Progenitor cell of endocrine pancreas (in vitro differentiated cells): ENCODE measurements at places on chromosomes 12 and 14. TPM values are rescaled to one million over a fixed set of nuclear protein-coding genes. Genes with fewer than 3 reads are reported as not detected.

BCL11B gene
- 2.3 and 2.9 TPM in 2 replicates for total RNA-seq

TSPAN8 gene
- total RNA-seq = 0.33 and 1.0 TPM in 2 replicates

RNF212B gene
- total RNA-seq = not detected in 2 replicates

FBXO21 gene
- 62.7 and 63.3 TPM in 2 replicates for total RNA-seq

TRAFD1 gene
- total RNA-seq = 34.7 and 35.4 TPM in 2 replicates

SLC25A47 gene
- total RNA-seq = not detected in 2 replicates

ATL1 gene
- 6.8 and 6.9 TPM in 2 replicates for total RNA-seq

KRT85 gene
- not detected in 2 replicates for total RNA-seq

ZNF10 gene
- 24.6 and 26.1 TPM in 2 replicates for total RNA-seq

FBRSL1 gene
- total RNA-seq = 195 and 199 TPM in 2 replicates

SPATS2 gene
- total RNA-seq = 84.4 and 87.1 TPM in 2 replicates

ENDOU gene
- not detected in 2 replicates for total RNA-seq

REC8 gene
- total RNA-seq = 380 and 408 TPM in 2 replicates

TMEM132C gene
- total RNA-seq = 0.29 and 0.31 TPM in 2 replicates

IL31 gene
- total RNA-seq = not detected in 2 replicates

SOX5 gene
- 49.1 and 56.9 TPM in 2 replicates for total RNA-seq

OTX2 gene
- total RNA-seq = 0.27 TPM in 1 of 2 replicates, not detected in the other

- H3K36me3 ChIP-seq = no peaks in the 10 kb centered on the region
- peaks cover 8% of the 10 kb centered on the region for H3K4me1 ChIP-seq
- no peak overlapping the region for H3K4me3 ChIP-seq
- H3K27me3 ChIP-seq = peaks cover 7% of the 10 kb centered on the region
- no peak for DNase-seq
Observed at GRCh38 chr14:52244328-52244727, 23.2 kb upstream of the PTGDR start.

DNA sequence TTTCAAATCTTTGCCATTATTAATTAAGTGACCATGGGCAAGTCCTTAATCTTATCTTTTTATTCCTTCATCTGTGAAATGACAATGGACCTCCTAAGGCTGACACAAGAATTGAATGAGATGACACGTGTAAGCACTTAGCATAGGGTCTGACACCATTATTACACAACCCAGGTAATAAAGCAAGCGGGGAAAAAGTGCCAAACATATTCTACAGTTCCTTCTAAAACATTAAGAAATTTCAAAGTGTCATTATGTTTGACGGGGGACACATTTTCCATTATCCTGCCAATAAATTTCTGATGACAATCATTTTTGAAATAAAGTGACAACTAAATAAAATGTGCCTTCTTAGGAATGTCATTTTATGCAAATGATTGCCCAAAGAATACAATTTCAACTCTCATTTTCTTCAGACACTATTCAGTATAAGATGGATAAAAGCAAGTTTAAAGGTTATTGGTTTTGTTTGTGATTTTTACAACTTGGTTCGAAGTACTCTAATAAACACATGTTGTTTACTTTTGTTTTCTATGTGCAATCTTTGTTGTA, 3.0 kb downstream of the ANKS1B start:
- H3K4me1 ChIP-seq = peaks cover 12% of the 10 kb centered on the region
- no peaks in the 10 kb centered on the region for H3K36me3 ChIP-seq
- peaks cover 37% of the 10 kb centered on the region for H3K27me3 ChIP-seq
- DNase-seq = no peak
- H3K4me3 ChIP-seq = no peak overlapping the region

- no peaks in the 10 kb centered on the region for H3K36me3 ChIP-seq
- DNase-seq = no peak
- H3K4me3 ChIP-seq = no peak overlapping the region
- no peaks in the 10 kb centered on the region for H3K27me3 ChIP-seq
Observed at GRCh38 chr12:48794870-48795269, 6.0 kb upstream of the ADCY6 start.

GRCh38 chr12:92396647-92397252, 251.1 kb upstream of the BTG1 start:
- no peak overlapping the region for H3K4me3 ChIP-seq
- no peaks in the 10 kb centered on the region for H3K27me3 ChIP-seq
- peaks cover 10% of the 10 kb centered on the region for H3K4me1 ChIP-seq
- no peak for DNase-seq
- no peak overlapping the region for H3K27ac ChIP-seq

DNA sequence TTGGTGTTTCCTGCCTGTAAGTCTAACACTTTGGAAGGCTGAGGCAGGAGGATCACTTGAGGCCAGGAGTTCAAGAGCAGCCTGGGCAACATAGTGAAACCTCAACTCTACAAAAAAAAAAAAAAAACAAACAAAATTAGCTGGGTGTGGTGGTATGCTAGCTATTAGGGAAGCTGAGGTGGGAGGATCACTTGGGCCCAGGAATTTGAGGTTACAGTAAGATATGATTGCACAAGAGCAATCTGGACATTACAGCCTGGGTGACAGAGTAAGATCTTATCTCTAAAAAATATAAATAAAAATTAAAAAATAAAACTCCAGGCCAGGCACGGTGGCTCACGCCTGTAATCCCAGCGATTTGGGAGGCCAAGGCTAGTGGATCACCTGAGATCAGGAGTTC, 39.8 kb upstream of the CMKLR1 start:
- no peaks in the 10 kb centered on the region for H3K27me3 ChIP-seq
- H3K4me1 ChIP-seq = no peaks in the 10 kb centered on the region
- DNase-seq = no peak
- no peak overlapping the region for H3K4me3 ChIP-seq
- H3K36me3 ChIP-seq = no peaks in the 10 kb centered on the region

DNA sequence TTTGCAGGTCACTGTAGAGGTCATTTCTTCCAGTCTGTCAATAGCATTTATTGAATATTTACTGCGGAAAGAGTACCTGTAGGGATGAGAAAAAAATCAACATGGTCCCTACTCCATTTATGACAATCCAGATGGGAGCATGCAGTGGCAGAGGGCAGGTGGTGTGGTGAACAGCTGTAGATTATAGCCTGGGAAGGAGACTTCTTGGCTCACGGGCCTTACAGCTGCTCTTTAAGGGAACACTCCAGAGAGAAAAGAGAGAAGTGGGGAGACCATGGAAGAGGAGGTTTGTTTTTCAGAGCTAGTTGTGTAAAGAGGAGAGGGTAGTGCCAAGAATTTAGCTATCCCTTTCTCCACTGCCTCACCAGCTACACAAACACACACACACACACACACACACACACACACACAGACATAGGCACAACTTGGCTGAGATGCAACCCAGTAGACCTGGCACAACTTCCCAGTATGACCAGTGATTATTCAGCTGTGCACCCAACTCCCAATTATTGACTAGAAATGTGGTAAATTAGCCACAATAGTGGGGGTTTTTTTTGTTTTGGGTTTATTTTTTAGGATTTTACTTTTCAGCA, 41.0 kb downstream of the GPHB5 start:
- H3K4me1 ChIP-seq = no peaks in the 10 kb centered on the region
- no peaks in the 10 kb centered on the region for H3K36me3 ChIP-seq
- H3K27me3 ChIP-seq = no peaks in the 10 kb centered on the region
- H3K27ac ChIP-seq = no peak overlapping the region
- H3K4me3 ChIP-seq = no peak overlapping the region

DNA sequence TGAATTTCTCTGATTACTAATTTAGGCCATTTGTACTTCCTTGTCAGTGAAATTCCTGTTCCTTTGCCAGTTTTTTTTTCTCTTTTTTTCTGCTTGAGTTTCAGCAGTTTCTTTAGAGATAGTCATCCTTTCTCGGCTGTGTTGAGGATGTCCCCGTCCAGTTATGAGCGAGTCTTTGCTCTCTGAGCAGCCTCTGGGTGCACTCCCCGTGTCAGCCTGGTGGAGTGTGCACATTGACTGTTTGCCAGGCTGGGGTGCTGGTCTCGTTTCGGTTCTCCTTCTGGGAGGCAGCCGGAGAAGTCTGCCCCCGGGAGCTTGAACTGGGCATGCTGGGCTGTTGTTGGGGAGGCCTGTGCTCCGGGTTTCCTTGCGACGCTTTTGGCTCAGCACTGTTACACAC, 3.0 kb downstream of the PACS2 start:
- peaks cover 14% of the 10 kb centered on the region for H3K4me1 ChIP-seq
- H3K27me3 ChIP-seq = no peaks in the 10 kb centered on the region
- peaks cover 5% of the 10 kb centered on the region for H3K36me3 ChIP-seq

DNA sequence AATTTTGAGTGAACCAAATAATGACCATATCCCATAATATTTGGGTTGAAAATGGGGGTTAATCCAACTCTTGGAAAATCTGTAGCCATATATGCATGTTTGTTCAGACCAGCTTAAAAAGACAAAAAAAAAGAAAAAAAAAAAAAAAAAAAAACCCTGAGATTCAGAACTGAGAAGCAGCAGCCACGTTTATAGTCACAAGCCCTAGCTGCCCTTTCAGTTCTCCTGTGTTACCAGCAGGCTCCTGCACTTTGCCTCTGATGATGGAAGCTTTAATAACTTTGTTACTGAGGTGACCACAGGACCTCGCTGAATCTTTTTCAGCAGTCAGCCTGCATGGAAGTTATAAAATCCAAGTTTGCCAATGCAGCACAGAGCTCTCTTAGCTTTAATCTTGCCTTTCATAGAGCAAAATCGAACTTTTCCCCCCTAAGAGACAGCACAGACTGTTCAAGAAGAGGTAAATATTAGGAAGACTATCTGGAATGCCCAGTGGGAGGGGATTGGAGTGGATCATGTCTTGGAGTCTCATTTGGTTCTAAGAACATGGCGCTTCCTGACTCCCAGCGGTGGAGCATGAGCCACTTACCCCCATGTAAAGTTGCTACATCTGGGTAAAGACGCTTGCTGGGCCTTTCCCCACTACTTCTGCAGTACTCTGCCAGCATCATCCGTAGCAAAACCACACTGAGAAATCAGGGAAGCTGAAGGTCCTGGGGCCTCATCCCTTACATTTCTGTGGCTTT, 20.6 kb downstream of the GNG2 start:
- DNase-seq = no peak
- H3K27ac ChIP-seq = no peak overlapping the region
- peaks cover 12% of the 10 kb centered on the region for H3K4me1 ChIP-seq
- H3K4me3 ChIP-seq = no peak overlapping the region
- H3K36me3 ChIP-seq = no peaks in the 10 kb centered on the region
- H3K27me3 ChIP-seq = no peaks in the 10 kb centered on the region

- DNase-seq = no peak
- H3K27me3 ChIP-seq = peaks cover 13% of the 10 kb centered on the region
- no peak overlapping the region for H3K27ac ChIP-seq
- no peaks in the 10 kb centered on the region for H3K36me3 ChIP-seq
- peaks cover 2% of the 10 kb centered on the region for H3K4me1 ChIP-seq
- no peak overlapping the region for H3K4me3 ChIP-seq
Observed at GRCh38 chr12:11987901-11988300, 82.8 kb upstream of the BCL2L14 start.

DNA sequence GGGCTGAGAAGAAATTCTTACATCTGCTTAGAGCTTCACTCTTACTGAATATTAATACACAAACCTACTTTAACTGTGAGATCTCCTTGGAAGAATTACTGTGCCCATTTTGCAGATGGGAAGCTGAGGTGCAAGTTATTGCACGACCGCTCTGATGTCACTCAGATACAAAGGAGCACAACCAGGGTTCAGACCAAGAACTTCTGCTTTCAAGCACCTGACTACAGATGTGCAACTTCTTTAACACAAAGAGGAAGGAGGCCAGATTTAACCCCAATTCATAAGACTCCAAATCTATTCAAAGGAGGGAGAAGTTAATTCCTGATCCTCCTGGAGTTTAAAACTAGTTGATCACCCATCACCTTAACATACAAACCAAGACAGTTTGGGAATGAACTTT, 232.6 kb downstream of the VRK1 start:
- H3K27ac ChIP-seq = no peak overlapping the region
- peaks cover 8% of the 10 kb centered on the region for H3K4me1 ChIP-seq
- peaks cover 81% of the 10 kb centered on the region for H3K27me3 ChIP-seq
- no peaks in the 10 kb centered on the region for H3K36me3 ChIP-seq
- no peak overlapping the region for H3K4me3 ChIP-seq

DNA sequence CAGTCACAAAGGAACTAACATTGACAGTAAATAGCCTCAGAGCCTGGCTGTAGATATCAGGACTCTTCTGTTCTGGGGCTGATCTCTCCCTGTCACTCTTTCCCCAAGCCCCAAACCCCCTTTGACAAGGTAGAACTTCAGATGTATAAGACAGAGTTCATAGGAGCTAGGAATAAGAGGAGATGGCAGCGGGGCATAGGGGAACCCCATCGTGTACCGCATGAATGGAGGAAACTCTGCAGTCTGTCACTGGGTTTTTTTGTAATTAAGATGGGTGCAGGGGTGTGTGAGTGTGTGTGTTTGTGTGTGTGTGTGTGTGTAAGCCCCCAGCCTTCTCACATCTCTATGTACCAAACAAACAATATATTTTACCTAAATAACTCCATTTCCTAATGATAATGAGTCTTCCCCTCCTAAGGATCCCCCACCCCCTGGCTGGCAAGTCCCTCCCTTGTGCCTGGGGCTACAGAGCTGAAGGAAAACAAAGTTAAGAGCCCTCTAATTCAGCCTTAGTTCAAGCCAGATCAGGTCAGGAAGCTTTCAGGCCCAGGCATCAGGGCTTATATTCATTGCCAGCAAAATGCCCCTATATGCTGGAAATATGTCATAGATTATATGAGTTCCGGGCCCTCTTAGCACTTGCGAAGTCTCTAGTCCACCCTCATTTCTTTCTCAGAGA, 9.1 kb upstream of the HOXC4 start:
- H3K27ac ChIP-seq = no peak overlapping the region
- H3K4me3 ChIP-seq = no peak overlapping the region
- H3K36me3 ChIP-seq = no peaks in the 10 kb centered on the region
- peaks cover 32% of the 10 kb centered on the region for H3K4me1 ChIP-seq
- DNase-seq = no peak

- H3K27ac ChIP-seq = no peak overlapping the region
- peaks cover 12% of the 10 kb centered on the region for H3K36me3 ChIP-seq
- H3K4me1 ChIP-seq = peaks cover 1% of the 10 kb centered on the region
- H3K27me3 ChIP-seq = no peaks in the 10 kb centered on the region
Observed at GRCh38 chr12:20513189-20513588, 144.9 kb downstream of the PDE3A start.

GRCh38 chr14:68898248-68899032, 80.7 kb downstream of the ACTN1 start:
- H3K27me3 ChIP-seq = no peaks in the 10 kb centered on the region
- no peak for DNase-seq
- H3K36me3 ChIP-seq = peaks cover 13% of the 10 kb centered on the region
- no peaks in the 10 kb centered on the region for H3K4me1 ChIP-seq
- H3K4me3 ChIP-seq = no peak overlapping the region

GRCh38 chr14:57974896-57975295, 109.0 kb upstream of the SLC35F4 start:
- H3K36me3 ChIP-seq = no peaks in the 10 kb centered on the region
- H3K27ac ChIP-seq = no peak overlapping the region

DNA sequence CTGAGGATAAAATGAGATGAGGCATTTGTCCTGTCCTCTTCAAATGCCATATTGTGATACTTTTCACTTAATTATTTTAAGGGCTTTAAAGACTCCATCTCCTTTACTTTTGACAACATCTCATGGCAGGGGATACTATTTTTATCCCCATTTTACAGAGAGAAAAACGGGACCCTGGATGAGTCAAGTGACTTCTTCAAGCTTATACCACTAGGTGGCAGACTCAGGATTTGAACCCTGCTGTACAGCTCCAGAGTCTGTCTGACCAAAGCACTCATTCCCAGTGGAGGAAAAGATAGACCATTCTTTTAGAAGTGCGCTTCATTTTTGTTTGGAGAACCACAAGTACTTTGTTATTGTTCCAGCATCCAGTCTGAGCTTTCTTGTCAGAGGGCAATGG, 1.7 kb upstream of the SMOC1 start:
- H3K4me1 ChIP-seq = peaks cover 12% of the 10 kb centered on the region
- H3K4me3 ChIP-seq = no peak overlapping the region
- H3K27me3 ChIP-seq = peaks cover 34% of the 10 kb centered on the region
- peak overlapping the region; percentile 11 for H3K27ac ChIP-seq
- no peaks in the 10 kb centered on the region for H3K36me3 ChIP-seq

- peaks cover 16% of the 10 kb centered on the region for H3K4me1 ChIP-seq
- no peaks in the 10 kb centered on the region for H3K27me3 ChIP-seq
- H3K36me3 ChIP-seq = peaks cover 23% of the 10 kb centered on the region
- no peak for DNase-seq
- peak overlapping the region; percentile 97 for H3K27ac ChIP-seq
- peak overlapping the region; percentile 81 for H3K4me3 ChIP-seq
Observed at GRCh38 chr14:24162093-24162492, 1.0 kb downstream of the IRF9 start.
